NCI-H2081 treated with DMSO at 0.1 percent for 48 hours (cell line): ENCODE measurements at places on chromosomes 2 and 18.

GRCh38 chr2:111209045-111209514 lies 88.4 kb downstream of the BCL2L11 start:
- DNase-seq, result no peak

GRCh38 chr2:96333708-96334107 lies 1.9 kb upstream of the NCAPH start:
- DNase-seq, result no peak

DNA sequence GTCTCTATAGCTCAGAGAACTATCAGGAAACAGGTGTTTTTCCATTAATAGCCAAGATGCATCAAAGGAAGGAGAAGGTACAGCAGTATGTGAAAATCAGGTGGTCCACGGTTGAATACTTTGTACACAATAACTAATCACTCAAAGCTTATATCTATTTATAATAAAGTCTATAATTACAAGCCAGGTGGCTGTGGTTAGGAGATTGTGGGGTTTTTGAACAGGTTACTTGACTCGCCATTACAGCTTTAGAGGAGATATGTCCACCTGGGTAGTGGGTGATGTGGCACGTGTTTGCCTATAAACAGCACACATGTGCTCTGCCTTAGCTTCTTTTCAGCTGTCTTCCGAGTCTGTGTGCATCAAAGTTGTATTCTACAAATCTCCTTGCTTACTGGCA lies 892.2 kb upstream of the ZEB2 start:
- DNase-seq, result no peak

DNA sequence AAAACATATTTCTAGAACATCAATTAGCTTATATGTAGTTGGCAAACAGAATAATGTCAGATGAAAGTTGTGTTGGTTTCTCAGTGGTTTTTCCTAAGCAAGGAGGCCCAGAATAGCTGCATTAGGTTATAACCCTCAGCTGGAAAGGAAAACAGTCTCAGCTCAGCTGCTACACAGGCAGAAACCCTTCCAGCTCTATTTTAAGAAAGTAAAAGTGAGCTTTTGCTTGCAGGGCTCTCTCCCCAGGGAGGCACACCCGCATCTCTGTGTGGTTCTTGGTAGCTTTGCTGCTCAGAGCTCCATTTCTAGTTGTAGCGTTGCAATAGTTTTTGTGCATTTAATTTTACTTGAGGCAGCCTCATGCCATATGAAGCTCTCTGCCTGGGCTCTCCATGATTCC lies 54.6 kb downstream of the PIKFYVE start:
- DNase-seq, result no peak

DNA sequence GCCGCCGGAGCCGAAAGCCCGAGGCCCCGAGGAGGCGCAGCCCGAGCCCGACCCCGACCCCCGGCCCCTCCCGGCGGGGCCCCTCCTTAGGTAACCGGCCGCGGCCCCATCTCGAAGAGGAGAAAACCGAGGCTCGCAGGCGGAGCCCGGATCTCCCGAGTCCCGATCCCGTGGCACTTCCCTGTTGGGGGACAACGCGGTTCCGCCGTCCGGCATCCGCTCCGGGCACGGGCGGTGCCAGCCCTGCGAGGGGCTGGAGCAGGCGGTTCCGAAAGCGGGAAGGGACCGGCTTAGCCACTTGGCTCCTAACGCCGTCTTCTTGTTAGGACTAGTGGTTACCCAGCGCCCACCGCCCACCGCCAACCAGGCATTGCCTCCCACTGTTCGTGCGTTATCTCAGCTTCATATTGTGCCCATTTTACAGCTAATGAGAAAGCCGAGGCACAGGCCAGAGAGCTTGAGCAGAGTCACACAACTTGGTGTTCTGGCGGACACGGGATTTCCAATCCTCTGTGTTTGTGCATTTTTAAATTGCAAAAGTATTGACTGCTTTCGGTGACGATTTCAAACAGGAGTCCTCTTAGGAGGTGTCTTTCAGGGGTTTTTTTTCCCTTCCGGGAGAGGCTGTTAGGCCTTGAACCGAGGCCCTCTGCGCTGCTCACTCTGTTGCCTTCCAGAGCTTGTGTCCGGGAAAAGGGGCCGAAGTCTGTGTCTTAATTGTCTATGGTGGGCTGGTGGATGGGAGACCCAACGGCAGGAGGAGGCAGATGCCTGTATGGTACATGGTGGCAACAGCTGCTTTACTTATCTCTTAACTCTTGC lies 562 bp downstream of the CENPA start:
- no peak for DNase-seq

GRCh38 chr2:99701503-99701902 lies 211.7 kb upstream of the REV1 start:
- no peak for DNase-seq
